ENCODE measurements at places on chromosomes 4 and X.

- no peak for DNase-seq
Measured at GRCh38 chr4:1939664-1940509, 68.7 kb downstream of the NSD2 start.

- no peak for DNase-seq
Measured at GRCh38 chrX:121504153-121504552, 456.7 kb downstream of the GLUD2 start.

DNA sequence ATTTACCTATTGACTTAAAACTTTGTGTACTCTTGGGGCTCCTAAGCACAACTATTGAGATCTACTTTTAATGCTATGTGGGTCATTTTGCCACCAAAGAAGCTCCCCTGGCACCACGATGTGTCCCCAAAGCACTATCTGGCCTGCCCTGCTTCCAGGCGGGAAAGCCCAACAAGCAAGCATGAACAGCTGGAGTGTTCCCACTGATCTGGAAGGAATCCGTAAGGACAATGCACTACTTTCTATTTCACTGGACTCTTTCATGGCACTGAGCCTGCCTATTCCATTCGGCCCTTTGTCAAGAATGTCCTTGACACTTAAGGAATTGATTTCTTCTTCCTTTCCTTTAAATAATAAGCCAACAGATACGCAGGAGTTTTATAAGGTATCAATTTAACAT lies 38.8 kb downstream of the GRIA3 start:
- DNase-seq = no peak

GRCh38 chr4:1802151-1802715 lies 9.1 kb downstream of the FGFR3 start:
- no peak for DNase-seq

Data from OCI-M1 (cell line).